ENCODE measurements at places on chromosomes 2 and 18.

DNA sequence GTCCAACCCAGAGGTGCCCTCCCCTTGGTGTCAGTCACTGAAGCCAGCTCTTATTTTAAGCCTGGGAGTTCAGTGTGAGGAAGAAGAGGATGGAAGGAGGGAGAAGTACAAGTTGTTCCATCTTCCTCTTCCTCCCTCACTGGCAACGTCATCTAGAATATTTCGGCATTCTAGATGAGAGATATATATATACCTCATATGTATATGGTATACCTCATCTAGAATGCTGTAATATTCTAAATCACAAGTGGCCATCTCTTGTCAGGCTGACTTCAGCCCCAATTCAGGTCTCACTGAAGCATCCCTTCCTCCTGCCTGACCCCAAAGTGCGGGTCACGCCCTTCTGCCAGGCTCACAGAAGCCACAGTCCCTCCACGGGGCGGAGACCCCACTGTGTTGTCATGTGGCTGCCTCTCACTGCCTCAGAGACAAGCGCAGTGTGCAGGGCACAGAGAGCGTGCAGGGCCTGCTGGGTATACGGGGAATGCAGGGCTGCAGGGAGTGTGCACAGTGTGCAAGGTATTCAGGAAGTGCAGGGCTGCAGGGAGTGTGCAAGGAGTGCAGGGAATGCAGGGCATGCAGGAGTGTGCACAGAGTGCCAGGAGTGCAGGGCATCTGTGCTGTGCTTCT lies 32.8 kb upstream of the B3GNT7 start:
- no peak for DNase-seq

DNA sequence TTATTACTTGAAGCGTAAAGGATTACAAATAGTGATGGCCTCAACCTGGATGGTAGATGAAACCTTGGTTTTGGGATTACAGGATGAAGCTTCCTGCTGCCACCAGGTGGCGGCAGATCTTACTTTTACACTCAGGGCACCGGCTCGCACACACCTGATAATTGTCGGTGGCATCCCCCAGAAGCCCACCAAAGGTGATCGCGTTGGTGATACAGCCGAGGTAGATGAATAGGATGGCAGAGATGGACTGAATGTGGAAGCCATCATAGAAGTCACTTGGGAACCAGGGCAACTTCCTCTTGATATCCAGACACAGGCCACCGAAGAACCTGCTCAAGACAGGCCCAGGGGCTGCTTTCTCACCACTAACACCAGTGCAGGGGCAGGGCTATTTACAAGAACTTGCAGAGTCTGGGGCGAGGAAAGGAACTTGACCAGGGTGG lies 51.8 kb downstream of the MTHFD2 start:
- DNase-seq, result peak; percentile 82

DNA sequence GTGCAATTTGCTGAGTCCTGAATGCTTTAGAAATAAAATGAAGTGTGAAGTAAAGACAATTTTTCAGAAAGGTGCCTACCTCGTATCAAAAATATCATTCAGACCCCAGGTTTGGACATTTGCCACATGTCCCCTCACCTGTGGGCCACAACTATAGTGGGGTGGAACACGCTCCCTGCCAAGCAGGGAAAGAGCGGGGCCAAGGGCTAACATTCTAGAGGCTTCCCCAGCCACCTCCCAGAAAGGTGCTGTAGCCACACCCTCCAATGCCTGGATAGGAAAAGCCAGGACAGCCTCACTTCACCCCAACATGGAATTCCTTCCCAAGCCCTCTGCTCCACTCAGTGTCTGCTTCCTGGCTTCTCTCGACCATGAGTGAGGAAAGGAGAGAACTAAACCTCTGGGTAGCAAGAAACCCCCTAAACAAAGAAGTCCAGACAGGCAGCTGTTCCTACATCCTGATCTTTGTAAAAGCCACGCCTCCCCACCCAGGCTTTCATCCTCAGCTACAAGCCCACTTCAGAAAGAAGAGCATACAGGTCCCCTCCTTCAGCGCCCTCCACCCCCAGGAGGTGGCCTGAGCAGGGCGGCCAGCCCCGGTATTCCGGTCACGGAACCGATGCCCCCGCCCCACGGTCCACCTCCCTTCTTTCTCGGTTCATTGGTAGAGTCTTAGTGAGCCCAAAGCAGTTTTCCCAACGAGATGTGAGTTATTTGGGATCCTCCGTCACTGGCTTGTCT lies 2.1 kb downstream of the COL6A3 start:
- no peak for DNase-seq

DNA sequence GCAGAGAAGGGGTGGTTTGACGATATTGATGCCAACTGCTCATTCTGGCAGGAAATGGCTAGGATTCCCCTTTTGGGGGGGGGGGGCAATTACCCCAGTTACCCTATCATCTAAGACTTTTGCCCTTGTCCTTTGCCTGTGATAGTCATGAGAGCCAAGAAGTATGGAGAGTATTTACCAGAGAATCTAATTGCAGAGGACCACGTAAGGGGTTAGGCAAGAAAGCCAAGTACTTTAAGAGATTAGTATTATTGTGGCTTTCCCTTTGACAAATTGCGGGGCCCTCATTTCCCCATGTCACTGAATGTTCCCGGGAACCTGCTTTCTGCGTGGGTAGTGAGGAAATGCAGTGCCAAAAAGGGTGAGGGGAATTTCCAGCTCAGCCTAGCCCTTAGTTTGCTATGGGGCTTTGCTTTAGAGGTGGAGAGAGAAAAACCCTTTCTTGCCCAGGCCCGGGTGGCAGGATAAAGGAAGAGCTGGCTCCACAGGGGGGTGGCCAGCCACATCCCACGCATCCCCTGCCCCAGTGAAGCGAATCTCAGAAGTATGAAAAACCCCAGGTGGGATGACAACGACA lies 1.5 kb downstream of the AQP4 start:
- DNase-seq, result no peak

Measured in GM10248 (cell line).